Stimulated activated CD4-positive, alpha-beta T cell treated with anti-CD3 and anti-CD28 coated beads, Interleukin-15, amount 100 ng/mL, for 1 hour (primary cell): ENCODE measurements at places on chromosomes 3 and 15.

DNA sequence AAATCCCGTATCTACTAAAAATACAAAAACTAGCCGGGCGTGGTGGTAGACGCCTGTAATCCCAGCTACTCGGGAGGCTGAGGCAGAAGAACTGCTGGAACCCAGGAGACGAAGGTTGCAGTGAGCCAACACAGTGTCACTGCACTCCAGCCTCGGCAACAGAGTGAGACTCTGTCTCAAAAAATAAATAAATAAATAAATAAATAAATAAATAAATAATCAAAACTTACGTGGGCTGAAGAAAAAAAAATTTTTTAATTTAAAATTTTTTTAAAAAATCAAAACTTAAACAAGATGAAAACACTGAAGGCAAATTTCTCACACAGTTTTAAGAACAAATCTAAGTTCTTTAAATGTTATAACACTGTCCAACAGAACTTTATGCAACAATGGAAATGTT is 14.4 kb downstream of the MSL2 start:
- no peak for DNase-seq

DNA sequence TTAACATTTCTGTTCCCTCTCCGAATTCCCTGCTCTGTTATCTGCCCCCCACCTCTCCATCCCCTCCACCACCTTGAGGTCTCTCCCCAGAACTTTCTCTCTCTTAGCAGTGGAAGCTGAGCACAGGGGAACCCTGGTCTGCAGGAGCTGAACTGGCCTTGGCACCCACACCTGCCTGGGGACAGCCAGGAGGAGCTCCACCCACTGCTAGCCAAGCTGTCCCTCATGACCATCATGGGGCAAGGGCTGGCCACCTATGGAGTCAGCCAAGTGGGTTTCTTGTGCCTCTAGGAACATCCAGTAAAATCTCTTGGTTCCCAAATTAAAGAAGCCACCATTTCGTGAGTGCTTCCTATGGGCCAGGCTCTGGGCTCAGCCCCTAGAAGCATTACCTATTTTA is 276.4 kb upstream of the TLE3 start:
- DNase-seq = no peak

DNA sequence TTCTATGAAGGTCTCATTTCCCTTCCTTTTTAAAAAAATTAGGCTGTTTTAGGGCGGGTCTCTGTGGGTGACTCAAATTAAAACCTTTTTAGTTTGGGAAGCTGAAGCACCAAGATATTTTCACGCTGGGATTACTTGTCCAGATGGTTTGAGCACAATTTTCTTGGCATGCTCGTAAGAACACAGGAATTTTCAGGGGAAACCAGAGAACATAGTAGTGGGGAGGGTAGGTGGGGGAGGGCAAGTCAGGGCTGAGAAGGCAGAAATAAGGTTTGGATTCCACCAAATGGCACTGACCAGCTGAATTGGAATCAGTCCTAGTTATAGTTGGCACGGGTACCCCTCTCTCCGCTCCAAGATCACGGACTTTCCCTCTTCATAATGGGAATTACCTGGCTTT is 97.3 kb upstream of the LRIG1 start:
- DNase-seq = no peak

DNA sequence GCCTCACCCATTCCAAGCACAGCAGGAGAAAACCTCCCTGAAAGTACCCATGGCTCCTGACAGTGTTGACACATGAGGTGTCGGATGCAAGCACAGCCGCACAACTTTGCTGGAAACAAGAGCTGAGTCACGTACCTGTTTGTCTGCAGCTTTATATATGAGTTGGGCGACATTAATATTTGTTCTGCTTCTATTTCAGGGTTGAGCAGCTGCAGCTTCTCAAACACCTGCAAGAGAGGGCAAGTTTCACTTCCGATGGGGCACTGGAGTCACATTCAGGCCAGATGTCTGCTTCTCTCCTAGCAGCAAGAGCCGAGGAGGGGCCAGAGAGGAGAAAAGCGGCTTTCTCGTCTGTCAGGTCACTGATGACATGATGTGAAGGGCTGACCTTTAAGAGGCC is 88.0 kb downstream of the NUP210 start:
- no peak for DNase-seq

DNA sequence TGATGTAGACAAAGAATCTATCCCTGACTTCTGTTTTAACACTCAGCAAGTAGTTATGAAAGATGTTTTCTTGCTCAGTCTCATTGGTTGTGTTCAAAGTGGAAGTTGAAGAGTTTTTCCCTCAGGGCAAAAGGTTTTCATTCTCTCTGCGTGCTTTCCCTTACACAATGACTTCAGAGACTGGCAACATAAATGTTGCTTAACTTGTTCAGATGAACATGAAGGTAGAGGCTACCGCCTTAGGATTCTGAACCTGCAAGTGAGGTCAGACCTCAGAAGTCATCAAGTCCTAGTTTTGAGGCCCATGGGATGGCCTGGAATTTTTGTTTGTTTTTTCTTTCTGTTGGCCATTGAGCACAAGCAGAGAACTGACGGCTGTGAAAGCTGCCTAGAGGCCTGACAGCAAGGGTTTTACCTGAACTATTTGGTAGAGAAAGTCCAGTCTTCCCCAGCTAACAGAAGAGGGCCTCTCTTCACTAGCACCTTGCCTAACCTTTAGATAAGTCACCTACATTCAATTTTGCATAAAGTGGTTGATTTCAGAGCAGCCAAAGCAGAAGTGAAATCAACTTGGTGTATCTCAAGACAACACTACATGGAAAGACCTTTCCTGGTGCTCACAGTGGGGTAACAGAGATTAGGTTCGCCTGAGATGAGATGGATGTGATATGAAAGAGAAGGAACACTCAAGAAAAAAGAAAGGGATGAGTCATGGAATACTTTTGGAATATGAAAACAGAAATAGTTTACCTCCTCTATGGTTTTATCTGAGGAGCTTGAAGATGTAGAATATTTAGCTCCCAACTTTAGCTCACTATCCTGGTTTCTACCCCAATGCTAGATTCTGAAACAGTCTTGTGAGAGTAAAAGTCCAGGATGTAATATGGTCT is 53.6 kb upstream of the AP4E1 start:
- no peak for DNase-seq

GRCh38 chr3:4583416-4583815 is 90.3 kb downstream of the ITPR1 start:
- DNase-seq = no peak
